Memory B cell (primary cell): ENCODE measurements at places on chromosomes 5 and 9.

DNA sequence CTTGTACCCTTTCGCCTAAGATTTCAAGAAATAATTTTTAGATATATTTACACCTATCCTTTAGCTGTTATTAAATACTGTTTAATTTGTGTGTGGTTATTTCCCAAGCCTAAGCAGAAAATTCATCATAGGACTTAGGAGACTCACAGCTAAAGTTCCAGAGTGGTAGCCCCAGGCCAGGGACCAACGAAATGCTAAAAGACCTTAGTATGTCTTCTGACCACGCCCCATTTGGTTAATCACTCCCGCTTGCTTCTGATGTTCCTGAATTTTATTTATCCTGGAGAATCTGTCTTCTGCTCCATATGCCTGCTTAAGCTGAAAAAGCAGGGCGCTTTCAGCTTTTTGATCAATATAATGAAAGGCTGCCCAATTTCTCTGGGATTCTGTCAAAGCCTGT lies 18.7 kb upstream of the SEMA6A start:
- no peak for DNase-seq

- no peak for DNase-seq
These were observed 57.4 kb downstream of the SFXN1 start for GRCh38 chr5:175535796-175536195.

- no peak for DNase-seq
These were observed 105.1 kb upstream of the SLC25A48 start for GRCh38 chr5:135729321-135729786.

GRCh38 chr9:121360601-121361374 lies 9.3 kb downstream of the STOM start:
- no peak for DNase-seq

DNA sequence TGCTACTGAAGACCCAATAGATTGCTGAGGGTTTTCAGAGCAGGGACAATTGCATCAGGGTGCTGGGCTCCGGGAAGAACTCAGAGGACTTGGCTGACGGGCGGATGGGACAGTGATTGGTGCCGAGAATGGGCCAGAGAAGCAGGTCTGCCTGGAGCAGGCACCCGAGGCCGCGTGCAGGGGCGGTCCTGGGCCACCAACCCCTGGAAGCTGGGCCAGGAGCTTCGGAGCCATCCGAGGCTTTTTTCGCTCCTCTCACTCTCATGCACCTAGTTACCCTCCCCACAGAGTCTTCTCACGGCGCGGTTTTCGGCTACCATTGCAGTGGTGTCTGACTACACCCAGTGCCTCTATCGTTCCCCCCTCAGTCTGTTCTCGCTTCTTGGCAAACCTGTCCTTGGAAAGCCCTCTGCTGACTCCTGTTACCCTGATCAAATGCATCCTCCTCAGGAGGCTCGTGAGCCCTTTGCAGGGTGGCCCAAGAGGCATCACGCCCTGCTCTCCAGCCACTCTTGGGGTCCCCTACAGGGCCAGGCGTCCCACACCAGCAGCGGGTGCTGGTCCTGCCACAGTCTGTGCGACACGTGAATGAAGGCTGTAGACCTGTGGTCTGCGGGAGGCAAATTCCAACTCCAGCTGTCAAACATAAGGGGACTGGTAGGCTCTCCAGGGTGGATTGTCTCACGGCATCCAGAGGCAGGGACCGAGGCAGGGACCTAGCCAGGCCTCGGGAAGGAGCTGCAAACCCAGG lies 1.2 kb upstream of the CLPTM1L start:
- DNase-seq: no peak

- DNase-seq: no peak
These were observed 263.7 kb downstream of the RASEF start for GRCh38 chr9:82799286-82799685.

DNA sequence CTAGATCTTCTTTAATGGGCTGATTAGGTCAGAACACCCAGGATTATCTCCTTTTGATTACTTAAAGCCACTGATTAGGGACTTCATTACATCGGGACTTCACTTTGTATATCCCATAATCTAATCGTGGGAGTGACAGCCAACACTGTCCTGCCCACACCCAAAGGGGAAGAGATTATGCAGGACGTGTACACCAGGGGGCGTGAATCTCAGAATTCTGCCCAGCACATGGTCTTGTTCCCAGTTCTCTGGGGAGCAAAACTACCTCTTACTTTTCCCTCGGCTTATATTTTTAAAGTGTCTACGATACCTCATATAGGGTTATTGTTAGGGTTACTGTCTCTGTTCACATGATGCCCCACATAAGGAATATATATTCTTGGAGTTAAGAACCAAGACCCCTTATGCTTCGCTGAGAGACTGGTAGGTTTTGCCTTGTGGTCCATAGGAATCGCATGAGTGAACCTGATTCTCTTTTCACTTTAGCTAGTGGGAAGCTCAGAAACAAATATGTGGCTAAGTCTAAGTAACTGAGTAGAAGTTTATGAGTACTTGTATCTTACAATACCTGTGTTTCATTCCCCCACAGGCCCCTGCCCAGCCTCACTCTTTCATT lies 192.7 kb downstream of the GNA14 start:
- no peak for DNase-seq

- no peak for DNase-seq
These were observed 70.9 kb downstream of the PTTG1 start for GRCh38 chr5:160492565-160492964.
